ENCODE measurements at places on chromosomes 4 and X.

GRCh38 chrX:45353456-45353855 lies 152.8 kb upstream of the DIPK2B start:
- DNase-seq, result no peak

DNA sequence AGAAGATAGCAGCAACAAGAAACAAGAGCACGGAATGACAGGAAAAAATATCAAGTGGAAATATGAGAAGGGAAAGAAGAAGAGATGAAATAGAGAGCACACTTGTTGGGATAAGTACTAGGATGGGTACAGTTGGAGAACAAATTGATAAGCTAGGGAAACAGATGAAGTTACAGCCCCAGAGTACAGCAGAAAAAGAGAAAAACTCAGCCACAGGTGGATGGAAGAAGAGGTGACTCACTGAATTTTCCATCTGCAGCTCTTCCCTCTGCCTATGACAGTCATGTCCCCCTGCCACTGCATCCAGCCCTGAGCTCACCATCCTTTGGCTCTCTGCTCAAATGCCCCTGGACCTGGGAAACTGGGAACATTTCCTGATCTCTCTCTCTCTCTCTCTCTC lies 209.0 kb downstream of the BCOR start:
- DNase-seq, result no peak

- peak; percentile 36 for DNase-seq
Observed at GRCh38 chr4:134216411-134216810, 14.8 kb upstream of the PABPC4L start.

DNA sequence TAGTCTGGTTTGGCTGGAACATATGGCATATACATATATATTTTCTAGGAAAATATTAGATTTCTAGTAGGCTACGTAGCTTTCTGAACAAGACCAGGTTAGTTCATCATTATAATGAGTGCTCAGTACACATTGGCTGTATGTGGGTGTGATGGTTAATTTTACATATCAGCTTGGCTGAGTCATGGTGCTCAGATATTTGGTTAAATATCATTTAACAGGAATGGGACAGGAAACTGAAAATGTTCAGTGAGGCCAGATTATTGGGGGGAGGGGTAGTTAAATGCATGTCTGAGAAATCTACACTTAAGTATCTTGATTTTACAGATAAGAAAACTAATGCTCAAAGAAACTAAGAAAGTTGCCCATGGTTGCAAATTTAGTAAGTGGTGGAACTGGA lies 160.1 kb downstream of the RBMX2 start:
- DNase-seq, result no peak

DNA sequence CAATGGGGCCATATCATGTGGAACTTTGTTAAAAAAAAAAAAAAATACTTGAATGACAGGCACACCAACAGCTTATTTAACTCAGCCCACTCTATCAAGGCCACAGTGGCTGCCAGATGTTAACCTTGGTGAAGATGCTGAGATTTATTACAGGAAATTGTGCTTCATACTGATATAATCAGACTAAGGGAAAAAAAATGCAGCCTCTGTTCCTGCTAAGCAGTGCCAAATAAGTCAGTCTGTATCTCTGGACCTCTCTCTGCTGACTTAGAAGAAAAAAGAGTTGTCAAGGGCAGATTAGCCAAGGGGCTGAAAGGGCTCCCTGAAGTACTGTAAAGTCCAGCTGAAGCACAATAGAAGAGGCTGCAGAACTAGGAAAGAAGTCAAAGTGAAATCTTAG lies 677.7 kb upstream of the HTR2C start:
- no peak for DNase-seq

GRCh38 chr4:100106982-100107381 lies 83.3 kb downstream of the DDIT4L start:
- DNase-seq, result no peak

DNA sequence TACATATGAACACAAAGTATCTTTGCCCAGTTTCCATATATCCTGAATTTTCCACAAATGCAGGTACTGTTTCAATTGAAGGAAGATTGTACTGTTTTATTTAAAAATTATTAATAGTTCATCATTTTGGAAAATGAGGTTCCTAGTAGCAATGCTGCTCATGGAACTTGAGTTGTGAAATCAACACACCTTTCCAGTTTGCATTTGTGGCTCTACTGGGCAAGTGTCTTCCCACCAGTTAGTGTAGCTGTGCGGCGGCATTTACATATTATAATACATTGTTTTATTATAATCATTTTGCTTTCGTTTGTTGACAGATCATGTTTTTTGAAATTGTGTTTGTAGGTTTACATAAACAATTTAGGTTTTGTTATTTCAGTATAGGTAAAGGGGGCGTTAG lies 2.0 kb upstream of the DDX3X start:
- DNase-seq, result peak; percentile 30

- DNase-seq, result peak; percentile 28
Observed at GRCh38 chr4:81214144-81214880, 710 bp downstream of the PRKG2 start.

GRCh38 chrX:3962511-3963311 lies 249.3 kb upstream of the PRKX start:
- peak; percentile 16 for DNase-seq

- peak; percentile 56 for DNase-seq
Observed at GRCh38 chr4:118941149-118941548, 52.5 kb downstream of the SYNPO2 start.

DNA sequence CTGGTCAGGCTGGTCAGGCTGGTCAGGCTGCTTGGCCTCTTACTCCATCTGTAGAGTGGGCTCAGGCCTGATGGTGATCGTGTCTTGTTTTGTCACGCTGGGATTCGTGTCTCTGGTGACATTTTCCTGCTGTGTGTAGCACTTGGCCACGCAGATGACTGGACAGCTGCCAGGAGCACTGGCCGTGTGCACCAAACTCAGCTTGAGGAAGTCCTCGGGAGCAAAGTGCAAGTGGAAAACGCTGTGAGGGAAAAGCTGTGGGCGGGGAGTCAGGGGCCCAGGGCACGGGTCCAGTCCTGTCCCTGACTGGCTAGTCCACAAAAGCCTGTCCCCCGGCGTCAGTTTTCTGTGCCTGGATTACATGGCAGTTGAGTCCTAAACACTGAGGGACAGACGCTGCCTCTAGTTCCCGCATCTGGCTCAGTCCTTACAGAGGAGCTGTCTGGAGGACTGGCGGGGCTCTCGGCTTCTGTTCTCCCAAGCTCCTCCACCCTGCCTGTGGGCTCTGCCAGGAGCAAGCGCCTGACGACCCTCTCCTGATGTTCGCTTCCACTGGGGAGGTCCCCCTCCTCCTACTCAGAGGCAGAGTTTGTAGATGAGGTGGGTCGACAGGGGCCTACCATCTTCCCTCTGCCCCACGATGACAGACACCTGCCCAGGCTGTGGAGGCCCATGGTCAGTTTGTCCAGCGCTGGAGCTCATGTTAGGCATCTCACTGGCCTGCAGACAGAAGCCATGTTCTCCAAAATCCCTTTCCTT lies 35.9 kb upstream of the GRPEL1 start:
- DNase-seq, result no peak

- DNase-seq, result no peak
Observed at GRCh38 chrX:131704136-131704695, 160.3 kb downstream of the OR13H1 start.

GRCh38 chrX:133056341-133056740 lies 40.6 kb downstream of the USP26 start:
- peak; percentile 69 for DNase-seq

- DNase-seq, result peak; percentile 97
Observed at GRCh38 chr4:76090241-76090691, 15.8 kb downstream of the ART3 start.
